OCI-M1 (cell line): ENCODE measurements at places on chromosomes 1 and 21.

GRCh38 chr1:98839840-98840239 lies 164.8 kb downstream of the PLPPR5 start:
- no peak for DNase-seq

DNA sequence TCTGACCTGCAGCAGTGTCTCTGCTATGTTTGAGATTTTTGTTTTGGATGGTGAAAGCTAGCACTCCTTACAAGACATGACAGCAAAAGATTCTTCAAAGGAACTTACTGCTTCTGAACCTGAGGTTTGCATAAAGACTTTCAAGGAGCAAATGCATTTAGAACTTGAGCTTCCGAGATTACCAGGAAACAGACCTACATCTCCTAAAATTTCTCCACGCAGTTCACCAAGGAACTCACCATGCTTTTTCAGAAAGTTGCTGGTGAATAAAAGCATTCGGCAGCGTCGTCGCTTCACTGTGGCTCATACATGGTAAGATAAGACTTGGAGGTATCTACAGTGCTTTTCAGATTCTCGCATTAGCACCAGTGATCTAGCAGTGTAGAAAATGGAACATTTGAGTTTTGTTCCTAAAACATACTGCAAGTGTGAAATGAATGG lies 200.2 kb downstream of the PDE4B start:
- no peak for DNase-seq

DNA sequence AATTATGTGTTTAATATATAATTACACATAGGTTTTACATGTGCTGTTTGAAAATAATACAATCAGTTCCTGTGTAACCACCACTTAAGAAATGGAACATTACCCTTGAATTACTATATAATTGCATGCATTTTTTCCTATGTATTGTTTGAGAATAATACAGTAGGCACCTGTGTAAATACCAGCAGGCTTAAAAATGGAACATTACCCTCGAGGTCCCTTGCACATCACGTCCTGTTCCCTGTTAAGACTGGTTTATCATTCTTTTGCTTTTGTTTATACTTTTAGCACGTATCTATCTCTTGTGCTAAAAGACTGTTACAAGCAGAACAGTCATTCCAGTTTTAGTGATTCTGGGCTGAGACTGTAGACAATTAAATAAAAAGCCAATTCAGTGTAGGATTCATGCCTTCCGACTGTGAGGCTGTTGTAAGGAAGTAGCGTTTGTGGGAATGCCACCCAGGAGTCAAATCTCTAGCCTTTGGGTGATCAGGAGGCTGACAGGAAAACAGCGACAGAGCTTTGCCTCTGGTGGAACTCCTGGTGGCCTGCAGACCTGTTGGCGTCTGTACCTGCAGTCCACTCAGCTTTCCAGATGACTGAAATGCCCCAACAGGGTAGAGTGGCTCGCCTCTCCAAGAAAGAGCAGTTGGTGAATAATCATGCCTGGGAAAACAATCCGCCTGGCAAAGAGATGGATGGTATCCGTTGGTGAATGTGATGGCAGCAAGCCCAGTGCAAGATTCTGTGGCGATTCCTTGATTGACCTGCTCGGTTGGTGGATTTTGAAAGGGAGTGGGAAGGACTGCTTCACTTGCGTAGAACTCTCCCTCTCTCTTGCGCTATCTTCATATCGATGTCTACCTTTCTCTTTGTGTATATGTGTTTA lies 58.0 kb downstream of the DISC1 start:
- no peak for DNase-seq

DNA sequence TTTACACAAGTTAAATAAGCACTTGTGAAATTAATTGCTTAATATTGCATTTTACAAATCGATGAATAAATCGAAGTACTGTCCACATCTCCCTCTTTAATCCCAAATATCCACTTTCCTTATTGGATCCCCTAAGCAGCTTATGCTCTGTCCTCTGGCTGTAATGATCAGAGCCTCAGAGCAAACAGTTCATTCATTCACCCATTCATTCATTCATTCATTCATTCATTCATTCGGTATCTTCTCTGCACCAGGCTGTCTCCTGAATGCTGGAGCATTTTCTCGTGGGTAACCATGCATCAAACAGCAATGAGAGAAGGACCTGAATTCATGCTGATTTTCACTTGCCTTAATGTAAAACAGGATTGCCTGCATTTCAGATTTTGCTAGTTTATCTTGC lies 69.5 kb upstream of the IGSF21 start:
- DNase-seq = no peak

DNA sequence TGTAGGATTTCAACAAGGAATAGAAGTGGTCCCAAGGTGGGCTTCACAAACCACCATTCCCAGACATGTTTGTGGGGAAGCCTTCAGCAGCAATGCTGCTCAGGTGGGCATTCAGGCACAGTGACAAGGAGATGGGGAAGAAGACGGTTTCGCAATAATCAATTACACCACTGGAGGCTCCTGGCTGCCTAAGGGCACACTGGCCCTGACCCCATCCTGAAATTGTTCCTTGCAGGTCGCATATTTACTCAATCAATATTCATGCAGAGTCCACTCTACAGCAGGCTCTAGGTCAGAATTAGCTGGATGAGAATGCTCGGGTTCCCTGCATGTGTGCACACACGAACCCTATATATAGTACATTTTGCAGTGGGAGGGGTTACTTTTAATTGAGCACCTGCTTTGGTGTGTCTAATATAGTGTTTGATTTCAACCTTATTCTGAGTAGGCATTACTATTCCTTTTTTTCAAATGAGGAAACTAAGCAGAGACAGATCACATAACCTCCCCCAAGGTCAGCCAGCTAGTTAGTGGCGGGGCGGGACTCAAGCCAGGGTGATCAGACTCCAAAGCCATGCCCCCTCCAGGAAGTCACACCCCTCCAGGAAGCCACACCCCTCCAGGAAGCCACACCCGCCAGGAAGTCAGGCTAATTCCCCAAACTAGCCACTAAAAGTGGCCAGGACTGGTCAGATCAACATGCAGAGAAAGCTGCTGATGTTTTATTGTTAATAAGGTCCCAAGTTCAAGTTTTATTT lies 106.5 kb downstream of the HLCS start:
- DNase-seq = peak; percentile 98

- no peak for DNase-seq
Measured at GRCh38 chr1:32357614-32358013, 4.7 kb downstream of the FAM229A start.

DNA sequence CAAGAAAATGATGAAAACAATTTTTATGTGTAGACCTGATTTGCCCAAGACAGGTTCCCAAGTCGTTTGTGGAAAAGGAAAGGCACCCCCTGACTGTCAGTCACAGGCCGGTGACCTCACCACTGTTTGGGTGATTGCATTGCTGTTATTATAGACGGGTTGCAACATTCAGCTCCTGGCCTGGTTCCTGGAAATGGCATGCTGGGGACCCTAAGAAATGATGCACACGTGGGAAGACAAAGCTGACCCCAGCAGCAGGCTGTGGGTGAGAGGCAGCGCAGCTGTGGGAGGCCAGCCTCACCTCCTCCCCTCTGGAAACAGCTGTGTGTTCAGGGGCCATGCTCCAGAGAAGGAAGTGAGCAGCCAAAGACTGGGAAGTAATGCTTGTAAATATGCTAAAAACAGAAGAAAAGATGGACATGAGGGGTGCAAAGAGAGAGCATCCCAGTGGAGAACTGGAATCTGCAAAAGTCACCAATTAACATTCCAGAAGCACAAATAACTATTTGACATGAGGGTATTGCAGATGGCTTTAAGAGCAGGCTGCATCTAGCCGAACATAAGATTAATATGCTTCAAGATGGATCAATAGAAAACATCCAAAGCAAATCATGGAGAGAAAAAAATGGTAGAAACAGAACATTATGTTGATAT lies 23.4 kb upstream of the ABCG1 start:
- peak; percentile 60 for DNase-seq

GRCh38 chr1:84301004-84301784 lies at the start of gene SAMD13:
Gene SAMD13, plus strand, starts transcription at chr1:84301708. Its CDS starts 1,527 bp downstream, at chr1:84303235.
- peak; percentile 91 for DNase-seq

GRCh38 chr1:226730071-226730470 lies 9.0 kb downstream of the ITPKB start:
- DNase-seq = no peak

DNA sequence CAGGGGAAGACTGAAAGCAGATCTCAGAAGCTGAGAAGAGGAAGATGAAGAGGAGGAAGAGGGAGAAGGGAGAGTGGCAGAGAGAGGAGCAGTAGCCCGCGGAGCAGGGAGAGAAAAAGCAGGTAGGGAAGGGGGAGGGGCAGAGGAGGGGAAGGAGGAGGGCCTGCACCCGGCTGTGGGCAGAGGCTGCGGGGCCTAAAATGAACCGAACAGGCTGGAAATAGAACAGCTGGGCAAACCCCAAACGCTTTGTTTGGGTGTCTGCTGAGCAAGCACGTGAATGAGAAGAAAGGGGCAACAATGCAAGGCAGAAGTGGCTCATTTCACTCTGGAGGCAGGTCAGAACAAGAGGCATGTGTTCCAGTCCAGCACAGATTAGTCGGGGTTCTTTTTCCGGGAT lies 33.5 kb downstream of the KCNC4 start:
- DNase-seq = no peak

DNA sequence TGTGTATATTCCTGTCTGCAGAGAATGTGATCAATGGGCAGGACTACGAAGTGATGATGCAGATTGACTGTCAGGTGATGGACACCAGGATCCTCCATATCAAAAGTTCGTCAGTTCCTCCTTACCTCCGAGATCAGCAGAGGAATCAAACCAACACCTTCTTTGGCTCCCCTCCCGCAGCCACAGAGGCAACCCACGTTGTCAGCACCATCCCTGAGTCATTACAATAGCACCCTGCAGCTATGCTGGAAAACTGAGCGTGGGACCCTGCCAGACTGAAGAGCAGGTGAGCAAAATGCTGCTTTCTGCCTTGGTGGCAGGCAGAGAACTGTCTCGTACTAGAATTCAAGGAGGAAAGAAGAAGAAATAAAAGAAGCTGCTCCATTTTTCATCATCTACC lies 65.2 kb downstream of the OLFML2B start:
- no peak for DNase-seq

DNA sequence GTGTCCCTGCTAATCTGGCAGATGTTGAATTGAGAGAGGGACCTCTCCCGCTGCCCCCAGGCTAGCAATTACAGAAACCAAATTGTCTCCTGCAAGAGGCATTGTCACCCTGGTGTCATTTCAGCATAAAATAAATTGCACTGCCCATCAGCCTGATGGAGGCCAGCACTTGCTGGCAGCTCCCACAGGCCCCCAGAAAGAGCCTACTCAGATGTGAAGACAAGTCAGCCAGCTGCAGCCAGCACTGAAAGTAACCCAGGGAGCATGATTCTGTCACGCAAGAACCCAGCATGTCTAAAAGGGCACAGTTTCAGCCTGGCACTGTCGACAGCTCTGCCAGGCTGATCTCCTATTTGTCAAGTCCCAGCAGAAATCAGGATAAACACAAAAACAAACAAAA lies 110.3 kb upstream of the CTTNBP2NL start:
- no peak for DNase-seq

DNA sequence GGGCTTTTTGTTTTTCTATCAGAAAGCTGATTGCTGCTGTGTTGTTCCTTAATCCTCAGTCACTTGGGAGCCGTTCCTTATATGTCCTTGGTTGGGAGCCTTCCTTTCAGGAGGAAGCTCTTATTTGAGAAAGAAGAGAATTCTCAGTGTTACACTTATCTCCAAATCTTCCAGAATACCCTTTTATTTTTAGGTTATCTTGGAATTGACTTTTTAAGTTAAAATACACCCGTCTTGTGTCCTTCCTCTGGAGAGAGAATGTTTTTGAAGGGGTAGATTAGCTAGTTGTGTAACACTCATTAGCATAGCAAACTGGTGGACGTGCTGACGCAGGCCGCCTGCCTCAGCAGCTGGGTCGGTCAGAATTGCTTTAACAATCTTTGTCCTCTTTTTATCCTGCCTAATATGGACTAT lies 42.1 kb downstream of the LRRC8B start:
- no peak for DNase-seq

DNA sequence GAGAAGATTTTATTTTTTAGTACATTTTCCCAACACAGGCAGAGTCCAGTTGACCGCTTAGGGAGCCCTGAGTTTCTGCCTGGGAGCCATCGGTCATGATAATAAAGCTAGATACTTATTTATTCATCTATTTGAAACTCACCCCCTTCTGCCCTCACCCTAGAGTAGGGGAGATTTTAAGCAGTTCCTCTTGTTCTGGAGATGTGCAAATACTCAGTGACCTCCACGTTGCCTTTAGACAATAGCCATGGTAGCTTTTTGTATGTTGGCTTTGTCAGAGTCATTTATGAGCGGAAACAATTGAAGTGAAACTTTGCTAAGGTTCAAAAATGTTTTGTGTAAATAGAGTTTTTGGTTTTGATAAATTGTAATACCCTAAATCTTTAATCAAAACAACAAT lies 45.7 kb upstream of the PLPPR4 start:
- no peak for DNase-seq

- DNase-seq = no peak
Measured at GRCh38 chr1:196121181-196121580, 487.1 kb downstream of the KCNT2 start.

DNA sequence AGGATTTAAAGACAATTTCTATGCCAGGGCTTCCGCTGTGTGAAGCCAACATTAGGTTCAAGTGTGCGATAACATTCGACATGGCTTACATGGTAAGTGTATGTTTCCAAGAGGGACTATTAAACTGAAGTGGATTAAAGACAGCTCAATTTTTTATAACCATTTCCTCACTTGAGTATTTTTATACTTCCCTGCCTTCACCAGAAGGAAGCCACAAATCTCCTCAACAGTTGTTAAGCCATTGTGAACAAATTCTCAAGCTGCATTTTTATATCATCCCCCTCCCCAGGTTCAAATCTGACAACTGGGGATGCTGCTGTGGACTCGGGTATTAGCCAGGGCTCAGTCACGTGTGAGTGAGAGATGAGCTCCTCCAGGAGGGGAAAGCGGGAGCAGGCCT lies 116.3 kb downstream of the RHOU start:
- no peak for DNase-seq

GRCh38 chr1:3690282-3691065 lies 38.2 kb downstream of the TP73 start:
- DNase-seq = no peak

GRCh38 chr1:41482001-41482765 lies 2.3 kb downstream of the EDN2 start:
- no peak for DNase-seq

DNA sequence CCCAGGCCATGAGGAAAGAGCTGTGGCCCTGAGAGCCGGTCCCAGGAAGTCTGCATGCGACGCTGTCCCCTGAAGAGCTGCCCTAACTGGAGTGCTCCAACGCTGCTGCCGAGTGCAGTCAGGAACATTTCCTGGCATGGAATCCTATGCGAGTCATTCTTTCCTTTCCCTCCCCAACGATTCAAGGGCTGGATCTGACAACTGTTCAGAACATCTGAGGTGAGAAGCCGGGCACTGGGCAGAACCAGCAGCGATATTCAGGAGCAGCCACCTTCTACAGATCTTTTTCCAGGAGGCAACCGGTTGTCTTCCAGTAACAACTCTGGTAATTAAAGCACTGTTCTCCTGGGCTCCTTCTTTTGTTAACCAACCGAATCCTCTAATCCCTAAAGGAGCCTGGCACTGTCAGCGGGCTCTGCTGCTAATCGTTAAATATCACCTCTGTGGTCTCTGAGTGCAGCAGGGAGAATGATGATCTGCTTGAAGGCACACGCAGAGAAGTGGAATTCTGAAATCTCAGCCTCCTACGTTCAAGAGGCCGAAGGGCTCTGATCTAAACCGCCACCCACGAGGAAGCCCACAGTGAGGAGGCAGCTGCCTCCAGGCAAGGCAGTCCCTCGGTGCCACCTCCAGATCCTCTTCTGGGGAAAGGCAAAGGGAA lies 55.8 kb downstream of the SLC45A1 start:
- no peak for DNase-seq
